ENCODE measurements at places on chromosomes 5 and 9.

DNA sequence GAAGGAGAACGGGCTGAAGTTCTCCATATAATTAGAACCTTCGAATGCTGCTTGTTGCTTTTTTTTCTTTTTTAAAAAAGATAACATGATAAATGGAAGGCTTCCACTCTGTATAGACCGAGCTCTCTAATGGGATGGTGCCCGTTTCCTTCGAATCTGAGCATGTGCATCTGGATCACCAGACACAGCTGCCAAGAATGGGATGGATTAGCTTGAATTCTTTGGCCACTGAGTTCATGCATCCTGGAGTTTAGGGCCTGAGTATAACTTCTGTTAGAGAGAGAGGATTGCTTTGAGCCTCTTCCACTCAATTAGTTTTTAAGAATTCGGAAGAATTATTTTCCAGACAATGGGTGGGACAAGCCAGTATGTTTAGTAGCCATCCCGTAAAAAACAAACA is 93.7 kb upstream of the GDNF start:
- DNase-seq = no peak

DNA sequence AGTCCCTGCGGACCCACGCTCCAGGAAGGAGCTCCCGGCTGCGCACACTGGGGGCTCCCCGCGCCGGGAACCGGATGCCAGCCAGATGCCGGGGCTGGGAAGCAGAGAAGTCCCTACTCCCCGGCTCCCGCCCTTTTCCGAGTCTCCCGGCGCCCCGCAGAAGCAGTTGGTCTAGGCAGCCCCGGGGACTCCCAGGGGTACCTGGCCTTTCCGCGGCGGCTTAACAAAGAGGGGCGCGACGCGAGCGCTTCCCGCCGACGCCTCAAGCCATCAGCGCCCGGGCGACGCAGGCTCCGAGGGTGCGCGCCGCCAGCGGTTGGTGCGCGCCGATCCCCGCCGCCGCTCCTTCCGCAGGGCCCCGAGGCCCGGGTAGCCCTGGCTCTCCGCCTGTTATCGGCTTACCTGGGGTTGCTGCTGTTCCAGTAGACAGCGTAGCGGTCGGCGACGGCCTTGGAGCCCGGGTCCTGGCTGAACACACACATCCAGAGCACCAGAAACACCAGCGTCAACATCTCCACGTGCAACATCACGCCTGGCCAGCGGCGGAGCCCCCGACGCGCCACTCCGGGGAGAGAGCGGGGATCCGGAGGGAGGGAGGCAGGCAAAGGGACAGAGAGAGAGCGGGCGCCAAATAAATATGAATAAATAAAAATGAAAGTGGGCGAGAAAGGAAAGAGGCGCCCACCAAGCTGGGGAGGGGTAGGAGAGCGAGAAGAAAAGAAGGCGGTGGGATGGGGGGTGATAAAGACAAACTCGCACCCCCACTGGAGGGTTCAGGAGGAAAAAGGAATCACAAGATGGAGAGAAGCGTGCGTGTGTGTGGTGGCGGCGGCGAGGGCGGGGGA is 428 bp downstream of the EFNA5 start:
- DNase-seq = no peak

DNA sequence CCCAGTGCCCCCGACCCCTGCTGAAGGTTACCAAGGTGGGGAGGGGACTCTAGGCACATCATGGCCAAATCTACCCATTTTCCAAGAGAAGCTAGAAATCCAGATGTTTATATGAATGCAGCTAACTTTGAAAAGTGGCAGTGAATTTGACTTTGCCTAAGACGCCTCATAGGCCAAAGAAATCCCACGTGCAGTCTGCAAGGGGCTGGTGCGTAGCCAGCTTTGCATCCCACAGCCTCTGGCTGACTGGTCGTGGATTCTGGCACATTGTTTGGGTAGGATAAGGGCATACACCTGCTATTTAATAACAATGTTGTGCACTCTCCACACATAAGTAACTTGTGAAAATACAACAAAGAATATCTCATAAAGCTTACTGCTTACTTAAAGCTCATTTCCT is 3.5 kb upstream of the GADD45G start:
- DNase-seq = no peak

GRCh38 chr9:87751868-87752267 is 25.9 kb downstream of the CTSL start:
- DNase-seq = no peak

- no peak for DNase-seq
Observed at GRCh38 chr5:142780871-142781270, 10.7 kb downstream of the ARHGAP26 start.

- no peak for DNase-seq
Observed at GRCh38 chr9:121699571-121700164, 48.2 kb downstream of the DAB2IP start.

DNA sequence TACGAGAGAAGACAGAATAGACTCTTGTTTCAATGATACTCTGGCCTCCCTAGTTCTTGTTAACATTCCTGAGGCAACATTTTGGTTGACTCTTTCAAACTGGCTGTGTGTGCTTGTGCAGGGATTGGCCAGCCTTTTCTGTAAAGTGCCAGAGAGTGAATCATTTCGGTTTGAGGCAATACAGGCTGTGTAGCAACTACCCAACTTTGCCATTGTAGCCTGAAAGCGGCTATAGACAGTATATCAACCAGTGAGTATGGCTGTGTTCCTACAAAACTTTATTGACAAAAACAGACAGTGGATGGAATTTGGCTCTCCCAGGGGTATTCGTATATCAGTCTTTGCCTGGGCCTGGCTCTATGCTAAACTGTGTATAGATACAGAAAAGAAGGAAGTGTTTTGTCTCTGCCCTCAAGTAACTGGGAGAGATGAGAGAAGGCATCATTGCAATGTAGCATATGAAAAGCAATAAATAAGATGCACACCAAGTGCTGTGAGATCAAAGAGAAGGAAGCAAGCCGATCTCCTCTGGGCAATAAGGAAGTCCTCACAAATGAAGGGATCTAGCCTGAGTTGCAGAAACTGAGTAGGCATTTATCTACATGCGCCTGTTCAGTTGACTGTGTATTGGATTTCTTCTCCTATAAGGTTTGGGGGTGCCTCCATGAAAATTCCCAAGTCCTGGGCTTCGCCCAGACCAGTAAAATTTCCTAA is 568.0 kb upstream of the KLF4 start:
- DNase-seq = no peak

DNA sequence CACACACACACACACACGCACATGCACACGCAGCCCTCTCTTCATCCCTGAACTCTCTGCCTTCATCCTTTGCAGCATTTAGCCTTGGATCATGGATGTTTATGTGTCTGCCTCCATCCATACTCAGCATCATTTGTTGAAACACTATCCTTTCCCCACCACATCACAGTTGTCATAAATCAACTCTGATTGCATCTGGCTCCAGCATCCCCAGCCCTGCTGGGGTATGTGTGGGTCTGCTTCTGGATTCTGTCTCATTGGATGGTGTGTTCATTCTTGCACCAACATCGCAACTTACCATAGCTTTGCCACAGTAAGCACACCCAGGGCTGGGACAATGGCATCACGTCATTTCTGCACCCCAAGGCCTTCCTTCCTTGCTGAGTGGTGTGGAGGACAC is 175.4 kb downstream of the RGS3 start:
- DNase-seq = no peak

GRCh38 chr9:136368190-136368589 is 4.6 kb upstream of the DNLZ start:
- DNase-seq = no peak

DNA sequence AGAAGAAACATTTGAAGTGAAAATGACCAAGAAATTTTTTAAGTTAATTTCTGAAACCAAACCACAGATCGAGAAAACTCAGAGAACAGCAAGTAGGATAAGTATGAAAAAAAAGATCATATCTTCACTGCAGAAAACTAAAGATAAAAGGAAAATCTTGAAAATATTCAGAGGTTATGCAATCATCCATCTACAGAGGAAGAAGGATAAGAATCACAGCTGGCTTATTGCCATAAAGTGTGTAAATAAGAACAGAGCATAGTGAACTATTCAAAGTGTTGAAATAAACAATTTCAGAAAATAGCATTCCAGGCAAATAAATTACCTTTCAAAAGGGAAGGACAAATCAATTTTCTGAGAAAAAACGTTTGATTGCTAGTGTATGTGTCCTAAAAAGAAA is 1191.7 kb upstream of the CDH6 start:
- DNase-seq = no peak

DNA sequence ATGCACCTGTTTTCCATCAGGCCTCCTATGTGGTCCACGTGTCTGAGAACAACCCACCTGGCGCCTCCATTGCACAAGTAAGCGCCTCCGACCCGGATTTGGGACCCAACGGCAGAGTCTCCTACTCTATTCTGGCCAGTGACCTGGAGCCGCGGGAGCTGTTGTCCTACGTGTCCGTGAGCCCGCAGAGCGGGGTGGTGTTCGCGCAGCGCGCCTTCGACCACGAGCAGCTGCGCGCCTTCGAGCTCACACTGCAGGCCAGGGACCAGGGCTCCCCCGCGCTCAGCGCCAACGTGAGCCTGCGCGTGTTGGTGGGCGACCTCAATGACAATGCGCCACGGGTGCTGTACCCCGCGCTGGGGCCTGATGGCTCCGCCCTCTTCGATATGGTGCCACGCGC is 1.7 kb downstream of the PCDHGB1 start:
- no peak for DNase-seq

- DNase-seq = no peak
Observed at GRCh38 chr5:178194026-178194425, 6.9 kb upstream of the GMCL2 start.

GRCh38 chr5:123881759-123882244 is 369.8 kb downstream of the CSNK1G3 start:
- no peak for DNase-seq

- DNase-seq = no peak
Observed at GRCh38 chr5:172816925-172817562, 17.0 kb upstream of the ERGIC1 start.

- no peak for DNase-seq
Observed at GRCh38 chr9:108855529-108855886, 278 bp downstream of the ACTL7B start.

DNA sequence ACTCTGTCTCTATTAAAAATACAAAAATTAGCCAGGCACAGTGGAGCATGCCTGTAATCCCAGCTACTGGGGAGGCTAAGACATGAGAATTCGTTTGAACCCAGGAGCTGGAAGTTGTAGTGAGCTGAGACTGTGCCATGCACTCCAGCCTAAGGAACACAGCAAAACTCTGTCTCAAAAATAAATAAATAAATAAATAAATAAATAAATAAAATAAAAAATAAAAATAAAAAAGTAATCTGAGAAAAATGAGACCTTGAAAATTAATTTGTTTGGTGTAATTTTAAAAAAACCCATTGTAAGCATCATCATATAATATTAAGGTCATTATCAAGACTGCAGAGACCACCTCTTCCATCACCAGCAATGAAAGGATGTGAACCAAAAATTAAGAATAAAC is 997.1 kb downstream of the CDH18 start:
- DNase-seq = no peak

DNA sequence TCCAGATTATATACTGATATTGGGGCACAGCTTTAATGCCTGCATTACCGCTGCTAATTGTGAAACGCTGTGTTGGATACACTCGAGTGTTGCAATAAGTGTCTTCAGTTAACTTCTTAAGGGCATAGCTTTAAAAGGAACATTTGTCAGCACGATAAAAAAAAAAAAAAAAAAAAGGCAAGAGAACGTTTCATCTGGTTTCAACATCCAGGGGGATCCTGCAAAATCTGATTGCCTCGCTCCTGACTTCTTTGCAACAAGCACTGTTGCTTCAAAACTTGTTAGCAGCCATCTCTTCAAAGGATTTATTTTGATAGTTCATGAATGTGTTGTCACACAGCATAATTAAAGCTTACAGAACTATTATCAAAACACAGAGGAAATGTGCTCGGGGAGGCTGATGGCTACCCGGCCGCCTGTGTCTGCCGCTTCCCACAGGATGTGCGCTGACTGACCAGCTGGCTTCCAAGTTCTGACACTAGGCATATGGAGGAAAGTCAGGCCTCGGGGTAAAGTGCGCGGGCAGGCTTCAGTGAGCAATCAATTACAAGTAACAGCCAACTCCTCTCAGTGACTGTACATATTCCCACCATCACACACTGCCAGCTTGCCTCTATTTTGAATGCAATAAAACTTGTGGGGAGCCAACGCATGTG is 77.7 kb downstream of the EBF1 start:
- no peak for DNase-seq

GRCh38 chr5:73380710-73381589 is 67.6 kb downstream of the FOXD1 start:
- DNase-seq = no peak
